ENCODE measurements at places on chromosomes 2 and 18.

DNA sequence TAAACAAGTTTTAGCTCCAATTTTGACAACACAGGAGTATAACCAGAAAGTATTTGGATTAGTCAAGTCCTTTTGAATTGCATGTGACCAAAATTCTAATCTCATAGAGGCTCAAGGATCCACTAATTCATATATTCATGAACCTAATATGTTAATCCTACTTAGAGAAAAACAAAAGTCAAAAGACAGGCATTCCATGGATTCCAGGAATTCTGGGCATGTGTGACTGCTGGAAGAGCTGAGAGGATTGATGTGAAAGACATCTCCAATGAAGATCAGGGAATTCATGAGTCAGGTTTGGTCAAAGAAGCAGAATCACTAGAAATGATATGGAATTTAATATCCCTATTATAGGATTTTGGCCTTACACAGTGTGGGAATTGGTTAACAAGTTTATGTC lies 1494.6 kb upstream of the DDX18 start:
- no peak for DNase-seq

DNA sequence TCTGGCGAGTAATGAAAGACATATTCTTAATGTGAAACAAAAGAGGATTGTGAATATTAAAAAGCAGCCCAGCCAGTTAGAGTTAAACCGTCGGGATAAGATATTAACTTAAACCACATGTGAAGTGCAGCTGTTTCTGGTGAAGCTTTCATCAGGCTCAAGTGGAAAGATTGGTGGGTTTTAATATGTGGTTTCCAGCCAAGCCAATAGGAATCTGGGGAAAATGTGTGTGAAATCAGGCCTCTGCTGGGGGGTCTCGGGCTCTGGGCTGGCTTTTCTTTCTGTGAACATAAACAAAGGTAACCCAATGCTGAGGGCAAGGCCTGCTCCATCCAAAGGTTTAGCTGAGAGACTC lies 279.6 kb downstream of the SLC4A3 start:
- DNase-seq, result no peak

- no peak for DNase-seq
These were observed 80.4 kb upstream of the WDR75 start for GRCh38 chr2:189360861-189361260.

- peak; percentile 61 for DNase-seq
These were observed 53.6 kb downstream of the PKDCC start for GRCh38 chr2:42101206-42102023.

GRCh38 chr2:109117780-109118179 lies 11.2 kb upstream of the SH3RF3 start:
- DNase-seq, result no peak

- no peak for DNase-seq
These were observed 120.3 kb upstream of the ACAA2 start for GRCh38 chr18:49933530-49934128.

DNA sequence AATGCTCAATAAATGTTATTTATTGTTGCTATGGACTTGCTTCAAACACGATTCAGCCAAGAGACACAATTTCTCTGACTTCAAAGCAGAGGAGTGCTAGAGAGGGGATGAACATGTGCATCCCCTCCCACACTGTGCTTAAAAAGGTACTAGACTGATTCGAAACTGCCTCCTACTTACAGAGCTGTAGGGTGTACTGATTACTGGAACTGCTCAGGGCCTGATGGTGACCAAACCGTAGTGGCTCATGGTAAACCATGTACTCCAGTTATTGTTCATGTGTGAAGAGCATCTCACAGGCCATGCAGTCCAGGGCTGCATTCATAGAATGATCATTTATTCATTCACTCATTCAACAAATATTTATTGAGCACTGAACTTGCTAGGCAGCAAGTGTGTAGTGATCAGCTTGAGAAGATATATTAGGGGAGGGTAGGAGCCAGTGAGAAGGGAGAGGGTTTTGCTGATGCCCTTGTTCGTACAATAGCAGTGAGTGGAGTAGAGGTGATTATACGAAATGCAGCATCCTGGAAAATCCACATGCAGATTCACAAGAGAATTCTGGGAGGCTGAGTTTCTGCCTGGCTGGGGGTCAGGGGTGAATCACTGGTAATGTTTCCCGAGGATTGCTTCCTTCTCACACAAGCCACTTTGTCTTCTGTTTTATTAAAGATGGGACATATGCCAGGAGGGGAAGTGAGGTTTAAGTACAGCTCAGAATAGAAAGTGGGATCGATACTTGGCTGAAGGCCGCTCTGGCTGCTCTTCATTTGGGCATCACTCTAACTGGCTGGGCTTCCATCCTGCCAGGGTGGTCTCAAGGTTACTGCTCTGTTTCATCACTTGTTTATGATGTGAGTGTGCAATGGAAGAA lies 245.4 kb downstream of the RAD51AP2 start:
- no peak for DNase-seq

DNA sequence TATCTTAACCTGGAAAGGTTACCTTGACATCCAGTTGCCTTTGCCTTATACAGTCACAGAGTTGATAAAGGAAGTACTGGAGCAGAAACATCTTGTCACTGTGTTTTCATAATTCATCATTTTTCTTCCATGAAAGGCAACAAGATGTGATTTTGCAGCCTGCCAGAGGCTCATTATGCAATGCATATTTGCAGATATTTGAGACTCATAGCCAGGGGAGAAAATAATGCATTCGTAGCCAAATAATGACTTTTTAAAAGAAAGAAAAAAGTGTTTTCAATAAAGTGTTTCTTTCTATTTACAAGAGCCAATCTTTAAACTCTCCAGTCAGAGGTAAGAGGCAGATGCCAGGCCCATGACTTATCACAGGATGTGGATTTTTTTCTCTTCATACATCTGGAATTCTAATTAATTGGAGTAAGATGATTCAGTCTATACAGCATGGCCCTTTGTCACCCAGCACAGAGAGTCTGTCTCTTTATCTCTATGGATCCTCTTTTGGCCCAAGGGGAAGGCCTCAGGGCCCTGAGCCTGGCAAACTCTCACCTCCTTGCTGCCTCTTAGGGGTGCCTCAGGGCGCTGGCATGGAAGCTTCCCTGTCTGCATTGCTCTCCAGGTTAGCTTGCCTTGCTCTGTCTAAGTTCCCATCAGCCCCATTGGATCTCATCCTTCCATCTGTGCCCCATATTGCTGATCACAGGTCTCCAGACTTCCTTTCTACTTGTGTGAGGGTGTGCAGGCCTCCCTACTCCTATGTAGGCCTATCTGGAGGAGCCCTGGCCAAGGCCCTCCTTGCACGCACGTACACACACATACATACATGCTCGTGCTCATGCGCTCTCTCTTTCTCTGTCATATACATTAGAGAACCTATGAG lies 247.7 kb downstream of the TPGS2 start:
- no peak for DNase-seq

GRCh38 chr18:9653390-9653789 lies 39.0 kb upstream of the PPP4R1 start:
- DNase-seq, result no peak

GRCh38 chr2:230217424-230217823 lies 2.4 kb downstream of the SP110 start:
- DNase-seq, result no peak

GRCh38 chr2:210323003-210323402 lies 8.0 kb upstream of the MYL1 start:
- DNase-seq, result no peak

DNA sequence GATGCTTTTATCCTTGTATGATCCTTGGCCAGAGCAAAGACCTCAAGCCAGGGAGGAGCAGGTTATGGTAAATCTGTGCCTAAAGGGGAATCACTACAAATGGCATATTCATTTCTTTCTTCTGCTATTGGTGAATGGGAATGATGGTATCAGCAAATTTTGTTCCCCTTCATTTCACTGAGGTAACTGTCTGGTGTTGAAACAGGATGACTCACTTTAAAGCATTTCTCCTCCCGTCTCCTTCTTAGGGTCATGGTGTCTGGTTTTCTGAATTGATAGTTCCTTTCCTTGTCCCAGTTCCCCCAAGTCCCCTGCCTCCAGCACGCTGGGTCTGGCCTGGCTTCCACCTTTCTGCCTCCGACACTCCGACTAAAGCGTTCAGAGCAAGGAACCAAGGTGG lies 109.2 kb downstream of the MREG start:
- DNase-seq, result no peak

DNA sequence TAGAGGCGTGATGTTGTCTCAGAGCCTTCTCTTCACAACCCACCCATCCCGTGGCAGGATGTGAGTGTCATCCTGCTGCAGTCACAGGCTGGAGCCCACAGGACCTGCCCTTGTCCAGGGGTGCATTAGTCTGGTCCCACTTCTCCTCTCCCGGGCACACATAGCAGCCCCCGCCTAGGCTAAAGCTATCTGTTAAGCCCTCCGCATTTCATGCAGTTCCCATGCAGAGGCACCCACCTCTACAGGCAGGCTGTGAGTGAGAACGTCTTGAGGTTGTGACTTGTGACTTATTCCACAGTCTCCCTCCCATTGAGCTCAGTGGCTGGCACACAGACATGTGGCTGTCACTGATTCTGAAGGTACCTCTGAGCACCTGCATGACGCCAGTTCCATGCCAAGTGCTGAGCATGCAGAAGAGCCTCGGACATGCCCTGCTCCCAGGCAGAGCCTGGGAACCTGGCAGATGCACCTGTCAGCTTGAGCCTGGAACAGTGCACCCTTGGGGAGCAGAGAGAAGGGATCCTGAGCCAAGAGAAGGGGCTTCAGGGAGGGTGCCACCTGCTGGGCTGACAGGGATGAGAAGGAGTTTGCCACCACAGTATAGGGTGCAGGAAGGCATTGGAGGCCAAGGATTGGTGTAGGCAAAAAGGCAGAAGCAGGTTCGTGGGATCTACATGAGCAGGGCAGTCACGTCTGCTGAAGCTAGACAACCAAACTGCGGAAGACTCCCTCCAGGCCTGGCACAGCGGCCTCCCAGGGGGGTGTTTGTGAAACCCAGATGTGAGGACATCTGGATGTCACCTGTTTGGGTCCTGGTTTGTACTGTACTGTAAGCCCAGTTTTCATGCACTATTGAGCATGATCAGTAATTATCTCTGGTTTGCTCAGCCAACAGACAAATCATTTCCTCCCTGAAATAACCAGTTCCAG lies 213.6 kb downstream of the GLI2 start:
- DNase-seq, result no peak

DNA sequence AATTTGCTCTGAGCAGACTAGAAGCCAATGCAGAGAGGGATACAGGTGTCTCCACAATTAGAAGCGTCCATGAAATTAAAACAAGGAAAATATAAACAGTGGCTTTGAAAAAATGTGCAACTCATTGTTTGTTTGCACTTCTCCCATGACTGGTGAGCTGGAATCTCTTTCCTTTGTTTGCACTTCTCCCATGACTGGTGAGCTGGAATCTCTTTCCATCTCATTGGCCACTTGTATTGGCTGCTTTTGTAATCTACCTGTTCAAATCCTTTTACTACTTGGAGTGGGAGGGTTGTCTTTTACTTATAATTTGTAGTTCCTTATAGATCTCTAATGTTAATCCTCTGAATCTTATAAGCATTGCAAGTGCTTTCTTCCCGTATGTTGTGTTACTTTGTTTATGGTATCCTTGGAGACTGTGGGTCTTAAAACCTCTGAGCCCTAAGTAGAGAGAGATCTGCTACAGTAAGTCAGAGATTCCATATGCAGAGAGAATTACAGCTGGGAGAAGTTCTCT lies 94.1 kb downstream of the RTN4 start:
- no peak for DNase-seq

DNA sequence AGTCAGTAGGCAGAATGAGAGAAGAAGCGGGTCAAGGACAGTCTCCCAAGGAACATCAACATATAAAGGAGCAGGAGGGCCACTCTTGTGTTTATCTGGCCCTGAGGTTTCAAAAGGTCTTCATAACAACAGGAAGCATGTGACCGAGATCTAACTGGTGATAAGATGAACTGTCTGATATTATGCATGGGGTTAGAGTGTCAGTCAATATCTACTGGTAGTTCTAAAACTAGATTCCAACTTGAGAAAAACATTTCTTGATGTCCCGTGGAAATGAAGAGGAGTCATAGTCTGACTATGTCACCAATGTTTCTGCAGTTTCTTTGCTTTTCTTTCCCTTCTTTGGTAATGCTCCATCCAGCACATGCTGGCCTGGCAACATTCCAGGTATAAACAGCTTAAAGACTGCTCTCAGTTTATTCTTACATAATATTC lies 77.5 kb upstream of the ITPRID2 start:
- DNase-seq, result no peak

GRCh38 chr2:158967114-158967730 lies 1.2 kb upstream of the TANC1 start:
- no peak for DNase-seq

DNA sequence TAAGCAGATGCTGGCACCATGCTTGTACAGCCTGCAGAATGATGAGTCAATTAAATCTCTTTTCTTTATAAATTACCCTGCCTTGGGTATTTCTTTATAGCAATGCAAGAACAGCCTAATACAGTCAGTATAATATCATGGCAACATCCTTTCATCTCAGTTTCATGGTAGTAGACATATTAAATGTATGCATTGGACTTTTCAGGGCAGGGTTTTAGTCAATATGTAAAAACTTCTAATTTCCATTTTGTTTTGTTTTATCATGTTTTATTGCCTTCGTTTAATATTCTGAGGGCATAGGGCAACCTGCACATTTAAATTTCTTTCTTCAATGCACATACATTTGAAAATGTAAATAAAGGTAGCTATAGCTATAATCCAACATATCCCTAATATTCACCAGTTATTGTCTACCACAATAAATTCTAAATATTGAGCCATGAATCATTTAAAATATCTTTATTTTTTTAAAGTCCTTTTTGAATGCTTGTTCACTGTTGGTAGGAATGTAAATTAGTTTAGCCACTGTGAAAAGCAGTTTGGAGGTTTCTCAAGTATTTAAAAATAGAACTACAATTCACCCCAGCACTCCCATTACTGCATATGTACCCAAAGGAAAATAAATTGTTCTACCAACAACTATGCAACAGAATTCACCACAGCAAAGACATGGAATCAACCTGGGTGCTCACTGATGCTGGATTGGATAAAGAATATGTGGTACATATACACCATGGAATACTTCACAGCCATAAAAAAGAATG lies 41.8 kb upstream of the GRB14 start:
- no peak for DNase-seq
